ENCODE measurements at places on chromosomes 3 and 15.
A peak's percentile ranks its signal among the peaks of the same experiment; 100 is the strongest.

DNA sequence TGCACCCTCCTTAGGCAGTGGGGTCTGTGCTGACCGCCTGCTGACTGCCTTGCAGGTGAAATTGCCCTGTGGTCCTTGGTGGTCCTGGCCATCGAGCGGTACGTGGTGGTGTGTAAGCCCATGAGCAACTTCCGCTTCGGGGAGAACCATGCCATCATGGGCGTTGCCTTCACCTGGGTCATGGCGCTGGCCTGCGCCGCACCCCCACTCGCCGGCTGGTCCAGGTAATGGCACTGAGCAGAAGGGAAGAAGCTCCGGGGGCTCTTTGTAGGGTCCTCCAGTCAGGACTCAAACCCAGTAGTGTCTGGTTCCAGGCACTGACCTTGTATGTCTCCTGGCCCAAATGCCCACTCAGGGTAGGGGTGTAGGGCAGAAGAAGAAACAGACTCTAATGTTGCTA, 2.4 kb downstream of the RHO start:
- DNase-seq, result no peak

- peak; percentile 36 for DNase-seq
Measured at GRCh38 chr15:55694652-55695150, 48.3 kb downstream of the PRTG start.

- DNase-seq, result no peak
Measured at GRCh38 chr3:195048059-195048905, 222.7 kb downstream of the XXYLT1 start.

DNA sequence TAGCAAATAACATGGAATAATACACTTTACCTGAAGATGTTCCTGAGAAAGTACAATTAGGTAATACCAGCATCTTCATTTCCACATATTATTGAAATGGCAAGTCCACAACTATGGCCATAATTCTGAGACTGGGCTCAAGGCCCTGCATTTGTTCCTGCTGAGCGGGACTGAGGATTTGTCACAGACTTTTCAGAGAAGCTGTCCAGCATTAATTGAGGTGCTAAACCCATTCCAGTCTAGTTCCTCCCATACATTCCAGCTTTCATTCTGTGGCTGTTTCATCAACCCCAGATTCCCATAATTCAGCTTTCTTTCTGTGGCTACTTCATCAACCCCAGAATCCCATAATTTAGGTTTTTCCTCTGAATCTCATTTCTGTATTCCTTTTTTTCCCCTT, 293.4 kb upstream of the GBE1 start:
- DNase-seq, result no peak

- no peak for DNase-seq
Measured at GRCh38 chr15:48433226-48433886, 102.1 kb downstream of the DUT start.

GRCh38 chr3:196837819-196838420, 29.8 kb upstream of the SENP5 start:
- DNase-seq, result peak; percentile 74

- peak; percentile 45 for DNase-seq
Measured at GRCh38 chr3:99686955-99687612, 48.7 kb downstream of the COL8A1 start.

Measured in NAMALWA (cell line).